ENCODE measurements at places on chromosomes 11 and 22.

DNA sequence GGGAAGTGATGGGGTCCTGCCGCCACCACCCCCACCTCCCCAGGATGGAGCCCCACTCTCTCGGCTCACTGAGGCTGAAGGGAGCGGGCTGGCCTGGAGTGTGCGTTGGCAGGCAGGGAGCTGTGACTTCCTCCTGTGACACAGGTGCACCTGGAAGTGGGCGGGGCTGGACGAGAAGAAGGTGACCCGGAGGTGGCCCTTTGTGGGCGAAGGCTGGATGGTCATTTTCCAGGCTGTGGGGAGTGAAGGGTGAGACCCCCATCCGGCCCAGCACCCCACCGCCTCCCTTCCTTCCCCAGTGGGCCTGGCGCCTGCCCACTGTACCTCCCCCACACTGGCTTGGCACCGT is 15.3 kb downstream of the IL17REL start:
- no peak for DNase-seq

GRCh38 chr11:17403980-17404759 is 15.7 kb upstream of the KCNJ11 start:
- DNase-seq = no peak

DNA sequence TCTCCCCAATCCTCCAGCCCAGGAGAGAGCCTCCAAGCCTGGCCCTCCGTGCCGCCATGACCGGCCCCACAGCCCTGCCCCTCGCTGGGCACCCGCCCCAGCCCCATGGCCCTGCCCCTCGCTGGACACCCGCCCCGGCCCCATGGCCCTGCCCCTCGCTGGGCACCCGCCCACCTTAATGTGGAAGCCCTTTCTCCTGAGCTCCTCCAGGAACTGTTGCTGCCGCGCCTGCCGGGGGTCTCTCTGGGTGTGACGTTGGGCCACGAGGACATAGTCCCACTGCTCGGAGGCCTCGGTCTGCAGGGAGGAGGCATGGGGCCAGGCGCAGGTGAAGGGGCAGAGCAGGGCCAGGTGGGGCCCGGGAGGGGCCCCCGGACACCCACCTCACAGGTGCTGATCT is 8.2 kb downstream of the ANO9 start:
- DNase-seq = no peak

DNA sequence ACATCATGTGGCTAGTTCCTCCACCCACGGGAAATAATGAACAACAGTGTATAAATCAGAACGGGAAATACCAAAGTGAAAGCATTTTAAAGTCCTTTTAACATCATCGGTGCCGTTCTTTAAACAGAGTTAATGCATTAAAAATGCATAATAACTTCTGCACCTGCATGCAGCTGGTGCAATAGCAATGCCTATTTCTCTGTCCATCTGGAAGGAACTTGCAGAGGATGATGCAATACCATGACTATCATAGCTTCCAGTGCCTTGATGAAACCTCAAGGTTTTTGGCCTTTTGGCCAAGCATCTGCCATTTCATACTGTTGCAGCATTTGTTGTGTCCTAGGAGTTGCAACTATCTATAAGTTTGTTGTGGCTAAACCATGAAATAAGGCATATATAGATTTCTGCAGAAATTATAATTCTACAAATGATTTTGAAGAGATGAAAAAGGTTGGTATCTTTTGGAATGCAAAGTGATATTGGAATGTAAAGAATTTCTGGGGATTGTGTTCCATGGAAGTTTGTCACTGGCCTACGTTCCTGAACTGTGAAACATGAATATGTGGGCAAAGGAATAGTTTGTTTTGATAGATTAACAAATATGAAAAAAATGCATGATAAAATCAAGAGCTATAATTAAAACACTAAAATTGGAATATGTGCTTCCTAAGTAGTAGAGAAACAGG is 9.8 kb upstream of the EIF3F start:
- no peak for DNase-seq

- no peak for DNase-seq
These were observed 19.4 kb upstream of the TMPRSS4 start for GRCh38 chr11:118057251-118058145.

GRCh38 chr22:44363013-44363979 is 50.5 kb upstream of the SHISAL1 start:
- no peak for DNase-seq

- DNase-seq = no peak
These were observed 55.0 kb upstream of the VSTM5 start for GRCh38 chr11:93905384-93905783.

DNA sequence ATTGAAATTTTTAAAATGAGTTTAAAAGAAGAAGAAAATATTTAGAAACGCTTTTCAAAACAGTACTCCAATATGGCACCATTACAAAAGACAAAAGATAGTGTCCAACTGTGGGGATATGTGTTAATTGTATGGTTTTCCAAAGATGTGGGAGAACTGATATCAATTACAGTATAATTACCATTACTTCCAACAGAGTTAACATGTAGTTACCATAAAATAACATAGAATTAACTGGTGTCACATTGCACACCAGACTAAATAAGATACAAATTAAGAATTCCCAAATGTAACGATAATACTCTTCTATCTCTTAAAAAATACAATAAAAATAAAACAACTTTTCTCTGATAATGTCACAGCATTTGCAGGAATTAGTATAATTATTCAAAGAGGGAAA is 329.5 kb downstream of the SOX6 start:
- DNase-seq = no peak

GRCh38 chr11:86180423-86180822 is 64.1 kb upstream of the EED start:
- no peak for DNase-seq

- no peak for DNase-seq
These were observed 119.6 kb downstream of the DYNC2H1 start for GRCh38 chr11:103228807-103229206.

GRCh38 chr22:25726241-25726640 is 15.7 kb upstream of the MYO18B start:
- no peak for DNase-seq

GRCh38 chr11:16114431-16114830 is 241.9 kb downstream of the SOX6 start:
- no peak for DNase-seq

- no peak for DNase-seq
These were observed 7.2 kb downstream of the SUN2 start for GRCh38 chr22:38748487-38749136.

GRCh38 chr22:31278626-31279326 is 13.5 kb downstream of the PIK3IP1 start:
- DNase-seq = no peak

DNA sequence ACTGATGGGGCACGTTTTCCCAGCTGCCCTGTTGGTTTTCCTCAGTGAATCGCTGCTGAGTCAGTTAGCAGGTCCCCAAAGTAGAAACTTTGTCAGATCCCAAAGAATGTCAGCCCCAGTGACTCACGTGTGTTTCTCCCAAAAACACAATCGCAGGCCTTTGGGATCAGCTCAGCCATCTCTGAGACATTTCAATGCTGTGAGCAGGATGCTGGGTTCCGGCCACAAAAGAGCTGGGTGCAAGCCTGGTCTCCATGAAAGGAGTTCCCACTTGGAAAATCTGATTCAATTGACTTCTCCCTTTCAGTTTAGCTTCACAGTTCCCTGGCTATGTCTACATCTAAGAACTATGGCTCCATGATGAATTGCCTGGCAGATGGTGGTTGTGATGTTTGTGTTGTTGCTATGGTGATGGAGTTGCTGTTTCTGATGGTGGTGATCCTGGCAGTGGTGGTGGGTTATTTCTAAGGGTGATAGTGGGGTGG is 28.0 kb downstream of the MYEOV start:
- DNase-seq = no peak

DNA sequence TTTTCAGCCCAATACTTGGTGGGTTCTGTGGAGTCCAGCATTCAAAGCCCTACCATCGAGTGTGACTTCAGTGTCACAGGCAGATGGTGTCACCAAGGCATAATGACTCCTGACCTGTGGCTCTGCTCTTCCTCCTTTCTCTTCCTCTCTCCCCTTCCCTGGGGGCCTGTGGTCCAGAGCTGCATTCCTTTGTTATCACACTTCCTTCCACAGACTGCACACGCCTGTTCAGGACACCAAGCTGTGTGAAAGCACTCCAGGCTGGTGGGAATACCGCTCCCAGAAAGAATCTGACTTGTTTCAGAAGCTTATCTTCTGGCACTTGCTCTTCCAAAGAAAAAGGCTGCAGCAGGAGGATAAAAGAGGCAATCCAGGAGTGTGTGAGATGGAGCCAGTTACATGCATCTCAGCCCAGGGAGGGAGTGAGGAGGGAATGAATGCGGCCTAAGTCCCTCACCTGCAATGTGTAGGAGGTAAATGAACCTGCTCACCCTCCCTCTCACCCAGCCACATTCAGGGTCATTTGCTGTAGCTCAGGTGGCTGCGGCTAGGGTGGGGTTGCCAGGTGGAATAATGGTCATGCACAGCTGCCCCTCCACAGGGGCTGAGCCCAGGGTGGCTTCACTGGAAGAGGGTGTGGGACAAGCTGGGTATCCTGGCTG is 79.3 kb downstream of the ADAMTS15 start:
- DNase-seq = no peak

GRCh38 chr11:34783816-34784317 is 132.3 kb downstream of the APIP start:
- no peak for DNase-seq

DNA sequence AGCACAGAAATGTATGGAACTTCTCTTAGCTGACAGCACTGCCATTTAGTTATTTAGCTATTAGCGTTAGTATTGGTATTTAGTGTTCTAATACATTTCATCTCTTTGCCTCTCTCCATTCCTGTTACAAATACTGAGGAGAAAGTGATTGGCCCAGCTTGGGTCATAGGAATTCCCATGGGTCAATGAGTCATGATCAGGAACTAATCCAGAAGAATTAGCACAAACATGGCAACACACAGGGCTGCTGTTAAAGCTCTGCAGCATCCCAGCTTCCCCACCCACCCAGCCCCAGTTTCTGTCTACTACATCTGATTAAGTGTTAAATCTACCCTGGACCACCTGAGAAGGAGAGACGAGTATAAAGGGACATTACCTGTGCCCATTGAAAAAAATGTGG is 36.1 kb downstream of the PDGFD start:
- DNase-seq = no peak

- no peak for DNase-seq
These were observed 46.8 kb downstream of the BRSK2 start for GRCh38 chr11:1436468-1437039.

DNA sequence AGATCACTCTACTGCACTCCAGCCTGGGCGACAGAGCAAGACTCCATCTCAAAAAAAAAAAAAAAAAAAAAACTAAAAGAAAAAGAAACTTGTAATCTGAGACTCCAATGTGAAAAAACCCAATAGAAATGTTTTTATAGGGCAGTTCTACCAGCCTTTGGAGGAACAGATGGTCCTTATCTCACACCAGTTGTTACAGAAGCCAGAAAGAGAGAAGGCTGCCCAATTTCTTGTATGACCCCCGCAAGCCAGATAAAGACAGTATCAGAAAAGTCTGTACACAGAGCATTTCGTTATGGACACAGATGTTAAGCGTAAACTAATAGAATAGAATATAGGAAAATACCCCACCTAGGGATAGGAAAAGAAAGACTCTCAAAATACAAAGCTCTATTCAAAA is 11.3 kb upstream of the TSGA10IP start:
- no peak for DNase-seq

DNA sequence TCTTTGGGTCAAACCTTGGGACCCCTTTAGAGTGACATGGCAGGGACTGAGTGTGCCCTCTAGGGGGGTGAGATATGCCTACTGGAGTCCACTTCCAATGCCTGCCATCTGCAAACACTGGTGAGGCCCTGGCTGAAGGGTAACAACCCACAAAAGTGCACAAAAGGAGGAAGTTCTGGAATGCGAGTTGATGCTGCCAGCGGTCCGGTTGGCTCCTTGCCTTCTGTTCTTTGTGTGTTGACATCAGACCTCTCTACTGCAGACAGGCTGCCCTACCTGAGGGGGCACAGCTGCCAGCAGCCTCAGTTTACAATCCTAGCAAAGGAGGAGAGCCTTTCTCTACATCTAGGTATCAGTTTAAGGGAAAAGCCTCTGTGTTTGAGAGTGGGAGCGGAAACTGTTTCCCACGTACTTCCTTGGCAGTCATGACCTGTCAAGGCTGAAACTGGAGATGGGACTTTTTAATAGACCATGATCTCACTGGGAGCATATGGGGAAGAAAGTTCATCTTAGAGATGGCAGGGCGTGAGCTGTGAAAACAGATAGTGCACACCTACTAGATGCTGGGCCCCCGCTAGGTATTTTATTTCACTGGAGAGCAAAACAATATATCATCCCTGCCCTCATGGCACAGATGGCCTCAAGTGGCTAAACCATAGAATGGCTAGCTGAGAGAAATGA is 27.2 kb downstream of the BMAL1 start:
- no peak for DNase-seq

- DNase-seq = no peak
These were observed 33.1 kb upstream of the ARHGAP32 start for GRCh38 chr11:129225190-129225589.

DNA sequence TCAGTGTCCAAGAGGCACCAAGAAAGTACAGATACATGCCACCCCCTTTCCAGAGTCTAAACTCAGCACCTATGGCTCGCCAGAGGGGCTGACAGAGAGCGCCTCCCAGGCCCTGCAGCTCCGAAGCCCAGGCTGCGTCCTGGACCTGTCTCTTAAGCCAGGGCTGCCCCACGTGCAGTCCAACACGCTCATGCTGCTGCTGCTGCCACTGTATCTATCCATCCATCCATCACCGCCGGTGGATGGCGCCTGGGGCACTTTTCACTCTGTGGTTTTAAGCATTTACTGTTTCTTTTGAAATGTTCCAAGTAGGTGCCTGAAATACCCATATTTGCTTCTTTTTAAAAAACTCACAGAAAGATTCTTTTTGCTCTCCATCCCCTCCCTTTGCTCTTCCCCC is 41.8 kb downstream of the MACROD1 start:
- no peak for DNase-seq

DNA sequence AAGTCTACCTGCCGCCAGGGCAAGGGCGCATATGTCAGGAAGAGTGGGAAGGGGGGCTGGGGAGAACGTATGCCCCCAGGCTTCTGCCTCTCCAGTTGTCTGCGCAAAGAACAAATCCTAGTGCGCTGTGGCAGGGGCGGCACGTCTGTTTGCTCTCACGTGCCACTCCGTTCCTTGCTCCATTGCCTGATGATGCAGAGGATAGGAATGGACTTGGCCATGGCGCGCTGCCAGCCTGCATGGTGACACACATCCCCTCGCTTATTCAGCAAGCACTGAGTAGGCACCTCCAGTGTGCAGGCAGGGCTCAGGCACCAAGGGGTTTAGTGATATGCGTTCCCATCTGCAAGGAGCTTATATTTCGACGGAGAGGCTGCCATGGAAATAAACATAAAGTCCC is 45.4 kb upstream of the SLC22A12 start:
- DNase-seq = no peak
